ENCODE measurements at places on chromosomes 6 and 20.

DNA sequence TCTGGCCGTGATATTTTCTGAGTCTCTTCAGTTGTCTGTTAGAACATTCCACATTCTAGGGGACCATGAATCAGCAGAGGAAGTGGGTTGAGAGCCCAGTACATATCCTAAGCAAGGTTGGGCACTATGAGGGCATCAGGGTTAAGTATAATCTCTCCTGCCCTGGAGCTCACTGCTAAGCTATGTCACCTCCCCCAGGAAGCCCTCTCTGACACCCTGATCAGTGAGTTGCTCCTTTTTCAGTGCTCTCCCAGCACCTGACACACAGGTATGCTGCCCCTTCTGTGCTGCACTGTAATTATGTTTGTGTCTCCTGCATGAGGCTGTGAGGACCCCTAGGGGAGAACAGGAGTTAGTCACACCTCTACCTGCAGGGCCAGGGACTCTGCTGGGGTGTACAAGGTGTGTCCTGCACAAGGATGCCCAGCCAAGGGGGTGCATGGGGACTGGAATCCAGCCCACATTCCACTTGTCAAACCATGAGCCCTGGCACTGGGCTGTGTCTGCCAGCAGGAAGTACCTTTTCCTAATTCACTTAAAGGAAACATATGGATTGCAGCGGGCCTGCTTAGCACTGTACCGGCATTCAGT, 3.9 kb downstream of the RAB44 start:
- DNase-seq: no peak

DNA sequence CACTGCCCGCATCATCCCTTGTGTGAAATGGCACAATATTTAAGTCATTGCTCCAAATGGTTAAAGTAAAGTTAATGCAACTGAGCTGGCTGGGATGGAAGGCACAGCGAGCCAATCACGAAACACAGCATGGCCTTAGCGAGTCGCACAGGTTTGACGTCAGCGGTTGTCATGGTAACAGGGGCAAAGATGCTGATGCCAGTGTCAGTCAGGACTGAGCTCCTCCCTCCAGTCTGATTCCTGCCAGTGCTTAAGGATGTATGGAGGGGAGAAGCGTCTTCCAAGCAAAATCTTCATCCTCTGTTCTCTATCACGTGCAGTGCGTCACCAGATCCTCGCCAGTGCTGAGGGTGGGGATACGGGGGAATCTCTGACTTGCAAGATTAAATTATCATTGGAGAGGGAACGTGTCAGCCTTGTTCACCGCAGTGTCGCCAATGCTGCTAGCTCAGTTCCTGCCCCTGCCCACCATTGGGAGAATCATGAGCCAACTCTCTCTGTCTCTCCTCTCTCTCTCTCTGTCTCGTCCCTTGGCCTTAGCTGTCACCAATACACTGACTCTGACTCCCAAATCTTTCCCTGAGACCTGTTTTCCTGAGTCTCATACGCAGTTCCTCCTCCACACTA, 24.5 kb downstream of the TSPYL4 start:
- no peak for DNase-seq

- peak; percentile 67 for DNase-seq
These were observed 3.0 kb upstream of the FOXO3 start for GRCh38 chr6:108557494-108558371.

DNA sequence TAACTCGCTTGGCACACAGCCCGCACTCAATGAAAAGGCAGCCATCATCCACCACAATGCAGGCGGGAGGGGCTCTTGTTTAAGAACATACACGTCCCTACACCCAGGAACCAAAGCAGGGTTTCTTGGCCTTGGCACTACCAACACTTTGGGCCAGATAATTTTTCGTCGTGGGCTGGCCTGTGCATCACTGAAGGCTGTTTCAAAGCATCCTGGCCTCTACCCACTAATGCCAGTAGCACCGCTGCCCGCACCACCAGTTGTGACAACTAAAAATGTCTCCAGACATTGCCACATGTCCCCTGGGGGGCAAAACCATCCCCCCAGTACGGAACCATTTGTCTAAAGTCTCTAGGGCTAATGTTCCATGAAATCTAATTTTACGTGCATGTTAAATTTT, 13.0 kb downstream of the UQCC2 start:
- DNase-seq: no peak

GRCh38 chr6:14386668-14387067, 269.1 kb downstream of the CD83 start:
- DNase-seq: no peak

GRCh38 chr6:169622618-169623017, 79.2 kb downstream of the WDR27 start:
- DNase-seq: no peak

GRCh38 chr6:24426729-24427446, 24.2 kb downstream of the MRS2 start:
- DNase-seq: no peak

DNA sequence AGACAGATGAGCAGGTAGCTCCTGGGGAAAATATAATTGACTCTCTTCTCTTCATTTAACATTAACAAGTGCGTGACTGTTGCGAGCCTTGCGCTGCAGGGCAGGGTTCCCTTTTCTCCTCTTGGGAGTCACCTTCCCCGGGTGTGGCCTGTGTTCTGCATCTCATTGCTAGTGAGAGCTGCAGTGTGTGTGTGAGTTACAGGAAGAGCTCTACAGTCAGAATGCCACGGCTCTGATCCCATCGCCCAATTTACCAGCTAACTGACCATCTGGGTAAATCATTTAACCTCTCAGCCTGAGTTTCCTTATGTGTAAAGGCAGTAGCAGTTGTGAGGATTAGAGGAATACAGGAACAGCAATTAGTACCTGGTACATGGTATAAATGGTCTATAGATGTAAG, 106.8 kb upstream of the NUP153 start:
- DNase-seq: no peak

DNA sequence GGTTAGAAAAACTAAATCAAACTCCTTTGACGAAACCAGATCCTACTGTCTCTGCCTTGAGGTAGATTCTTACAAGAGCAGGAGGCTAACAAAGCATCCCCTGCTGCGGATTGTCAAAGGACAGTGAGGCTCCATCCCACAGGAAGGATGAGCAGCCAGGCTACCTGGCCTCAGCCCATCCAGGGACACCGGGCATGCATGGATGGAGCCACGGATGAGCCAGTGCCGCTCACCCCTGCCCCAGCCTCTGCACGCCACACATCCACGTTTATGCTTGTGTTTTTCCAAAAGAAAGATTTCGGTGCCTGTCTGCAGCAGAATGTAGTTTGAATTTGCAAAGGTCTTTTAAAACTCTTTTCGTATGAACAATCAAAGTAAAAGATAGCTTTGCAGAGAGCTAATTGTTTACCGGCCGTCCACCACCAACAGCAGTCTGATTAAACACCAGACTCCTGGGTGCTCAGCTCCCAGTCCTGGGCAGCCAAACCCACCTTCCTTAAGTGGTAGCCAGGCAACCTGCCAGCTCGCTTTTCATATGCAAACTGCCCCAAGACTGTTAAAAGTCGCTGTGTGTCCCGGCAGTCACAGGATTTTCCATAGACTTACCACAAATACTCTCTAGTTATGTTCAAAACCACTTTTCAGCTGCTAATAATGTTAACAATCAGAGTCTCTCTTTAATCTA, 999 bp downstream of the THBS2 start:
- DNase-seq: no peak

DNA sequence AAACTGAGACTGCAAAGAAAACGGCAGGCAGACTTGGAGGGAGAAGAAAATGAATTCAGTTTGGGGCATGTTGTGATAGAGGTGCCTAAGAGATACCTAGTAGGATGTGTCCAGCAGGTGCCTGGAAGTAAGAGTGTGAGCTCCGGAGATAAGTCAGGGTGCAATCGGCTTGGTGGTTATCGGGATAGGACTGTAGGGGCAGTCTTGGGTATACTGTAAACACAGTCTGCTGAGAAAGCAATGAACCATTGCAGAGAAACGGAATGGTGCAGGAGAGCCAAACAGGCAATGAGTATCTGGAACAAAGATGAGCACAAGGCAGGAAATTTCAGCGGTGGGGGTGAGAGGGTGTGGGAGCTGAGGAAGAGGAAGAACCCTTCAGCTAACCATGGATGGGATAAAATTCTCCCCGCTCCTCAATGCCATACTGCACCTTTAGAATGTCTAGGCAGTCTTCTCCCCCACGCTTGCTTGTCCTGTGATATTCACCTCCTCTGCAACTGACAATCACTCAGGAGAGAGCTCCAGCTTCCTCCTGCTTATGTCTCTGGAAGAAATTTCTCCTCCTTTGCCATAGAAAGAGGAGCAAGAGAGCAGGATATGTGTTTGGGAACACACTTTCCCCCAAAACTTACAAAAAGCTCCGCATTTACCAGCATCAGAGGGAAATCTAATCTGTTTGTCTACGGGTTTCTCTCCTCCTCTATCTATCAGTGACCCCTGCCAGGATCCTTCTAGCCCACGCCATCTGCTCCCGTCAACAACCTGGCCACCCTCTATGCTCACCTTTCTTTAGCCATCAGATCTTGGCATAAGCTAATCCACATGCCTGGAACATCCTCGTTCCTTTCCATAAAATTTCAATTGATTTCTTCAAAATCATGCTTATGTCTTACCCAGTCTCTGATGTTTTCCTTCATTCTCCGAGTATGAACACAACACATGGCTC, 381.7 kb upstream of the JARID2 start:
- DNase-seq: no peak

DNA sequence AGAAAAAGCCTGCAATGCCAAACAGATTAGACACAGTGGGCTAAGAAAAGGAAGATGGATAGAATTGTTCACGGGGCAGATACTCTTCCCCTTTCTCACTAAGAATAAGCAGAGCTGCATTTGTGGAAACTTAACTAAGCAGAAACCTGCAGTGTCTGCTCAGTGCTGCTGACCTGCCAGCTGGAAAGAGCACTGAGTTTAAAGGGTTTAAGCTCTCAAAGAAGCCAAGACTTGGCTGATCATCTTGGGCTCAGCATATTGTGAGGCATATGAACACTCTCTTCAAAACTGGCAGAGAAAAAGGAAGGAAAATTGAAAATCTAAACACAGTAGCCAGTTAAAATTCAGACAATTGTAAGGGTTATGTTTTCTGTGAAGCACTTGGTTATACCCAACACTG, 711.1 kb upstream of the EPHA7 start:
- no peak for DNase-seq

GRCh38 chr20:5511930-5512329, 195.2 kb upstream of the PROKR2 start:
- DNase-seq: no peak

- no peak for DNase-seq
These were observed 105.2 kb upstream of the MAP7 start for GRCh38 chr6:136655239-136656014.

DNA sequence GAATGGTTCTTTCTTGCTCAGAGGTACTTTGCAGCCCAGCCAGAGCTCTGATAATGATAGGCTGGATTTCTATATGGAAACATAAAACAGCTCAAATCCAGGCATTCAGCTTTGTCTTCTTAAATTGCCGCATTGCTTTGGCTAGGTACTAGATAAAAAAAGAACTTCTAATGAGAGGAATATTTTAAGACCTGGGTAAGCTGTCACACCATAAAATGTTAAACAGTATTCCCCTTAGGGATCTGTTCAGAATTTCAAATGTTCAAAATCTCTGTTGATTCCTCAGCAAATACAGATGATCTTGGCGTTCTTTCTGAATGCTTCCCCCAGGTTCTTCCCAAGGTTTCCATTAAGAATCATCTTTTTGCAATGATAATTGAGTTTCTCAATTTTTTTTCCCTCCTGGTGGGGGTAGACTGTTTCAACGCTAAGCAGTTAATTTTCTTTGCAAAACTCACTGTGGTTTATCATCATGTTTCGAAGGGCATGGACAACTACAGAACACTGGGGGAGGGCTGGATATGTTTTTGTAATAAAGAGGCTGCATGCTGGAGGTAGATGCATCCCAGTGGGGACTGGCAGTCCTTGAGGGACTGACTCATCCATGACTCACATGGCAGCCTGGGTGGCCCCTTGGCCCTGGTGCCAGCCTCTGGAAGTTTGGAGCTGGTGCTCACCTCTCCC, 31.0 kb downstream of the TIAM2 start:
- no peak for DNase-seq

DNA sequence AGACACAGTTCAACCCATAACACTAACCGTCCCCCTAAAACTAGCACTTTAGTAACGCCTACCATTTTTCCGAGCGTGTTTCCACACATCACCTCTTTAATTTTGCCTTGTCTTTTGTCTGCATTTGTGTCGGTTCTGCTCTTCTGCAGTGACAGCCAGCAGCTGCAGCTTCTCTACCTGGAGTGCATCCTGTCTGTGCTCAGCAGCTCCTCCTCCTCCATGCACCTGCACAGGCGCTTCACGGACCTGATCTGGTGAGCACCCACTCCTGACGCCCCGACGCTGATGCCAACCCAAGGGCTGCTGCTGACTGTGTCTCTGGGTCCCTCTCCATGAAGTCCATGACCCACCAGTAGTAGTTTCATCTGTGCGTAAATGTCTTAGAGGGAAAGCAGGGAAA, 35.4 kb upstream of the PBOV1 start:
- DNase-seq: no peak

DNA sequence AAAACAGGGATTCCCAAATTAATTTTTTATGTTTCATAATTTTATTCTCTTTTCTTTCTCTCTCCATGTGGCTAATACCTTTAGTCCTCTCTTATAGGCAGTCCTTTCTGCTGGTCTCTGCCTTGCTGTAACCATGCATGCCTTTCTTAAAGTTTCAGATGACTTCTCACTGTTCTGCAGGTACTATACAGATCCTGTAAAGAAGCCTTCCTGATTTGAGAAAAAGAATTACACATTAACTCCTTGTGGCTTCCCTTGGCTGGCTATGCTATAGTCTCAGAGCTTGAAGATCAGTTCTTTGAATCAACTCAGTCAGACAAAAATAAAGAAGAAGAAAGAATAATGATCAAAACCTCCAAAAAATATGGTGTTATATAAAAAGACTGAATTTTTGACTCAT, 7.3 kb upstream of the GPR63 start:
- DNase-seq: no peak

DNA sequence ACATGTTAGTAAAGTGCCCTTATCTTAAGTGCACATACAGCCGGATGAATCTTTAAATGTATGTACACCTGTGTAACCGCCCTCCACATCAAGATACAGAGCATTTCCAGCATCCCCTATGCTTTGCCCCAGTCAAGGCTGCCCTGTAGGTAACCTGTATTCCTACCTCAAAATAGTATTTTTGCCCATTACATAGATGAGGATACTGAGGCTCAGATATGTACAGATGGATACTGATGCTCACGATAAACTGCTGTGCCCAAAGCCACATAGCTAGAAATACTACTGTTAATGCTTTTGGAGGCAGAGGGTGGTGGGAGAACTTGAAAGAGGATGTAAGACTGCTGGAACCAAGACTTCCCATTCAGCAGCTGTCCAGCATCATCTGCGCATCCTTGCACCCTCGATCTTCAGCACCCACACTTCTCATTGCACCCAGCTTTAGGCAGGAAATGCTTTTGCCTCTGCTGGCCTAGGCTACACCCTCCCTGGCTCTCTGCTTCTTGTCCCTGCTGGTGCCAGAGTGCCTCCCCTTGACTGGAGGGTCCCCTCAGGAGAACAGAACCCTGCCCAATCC, 27.0 kb upstream of the ZFAND3 start:
- DNase-seq: no peak

- no peak for DNase-seq
These were observed 49.7 kb downstream of the TOP1 start for GRCh38 chr20:41078329-41078728.

GRCh38 chr20:62352402-62353288, 14.5 kb downstream of the LAMA5 start:
- no peak for DNase-seq

Data from GM13976 (cell line).